ENCODE measurements at places on chromosomes 5 and 9. TPM values are rescaled to one million over a fixed set of nuclear protein-coding genes. Genes with fewer than 3 reads are reported as not detected.

GRCh38 chr5:53337827-53338226 lies 142.6 kb upstream of the FST start:
- DNase-seq, result peak; percentile 37

- DNase-seq, result peak; percentile 86
Observed at GRCh38 chr9:32644698-32645097, 9.2 kb upstream of the TAF1L start.

ADAMTS12 gene
- 0.18 TPM for total RNA-seq

SH3RF2 gene
- total RNA-seq, result 6.2 TPM

DNA sequence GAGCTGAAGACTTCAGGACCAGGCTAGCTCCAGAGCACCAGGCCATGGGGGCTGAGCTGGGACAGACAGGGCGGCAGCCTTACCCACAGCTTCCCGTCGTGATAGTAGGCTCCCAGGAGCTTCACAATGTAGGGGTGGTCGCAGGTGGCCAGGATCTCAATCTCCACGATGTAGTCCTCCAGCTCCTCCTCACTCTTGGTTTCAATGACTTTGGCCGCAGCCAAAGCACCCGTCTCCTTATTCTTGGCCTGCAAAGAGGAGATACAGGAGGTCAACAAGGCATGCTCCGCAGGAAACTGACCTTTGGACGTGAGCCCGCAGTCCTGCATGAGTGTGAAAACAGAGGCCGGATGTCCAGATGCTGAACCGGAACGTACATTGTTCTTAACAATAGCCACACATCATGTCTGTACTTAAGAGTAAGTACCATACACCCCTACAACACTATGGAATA lies 31.5 kb downstream of the STK10 start:
- DNase-seq, result no peak

MYOT gene
- not detected for total RNA-seq
